ENCODE measurements at places on chromosomes 4 and X. TPM values are rescaled to one million over a fixed set of nuclear protein-coding genes. Genes with fewer than 3 reads are reported as not detected.

The GUCY1A1 gene
- 0.77 TPM for total RNA-seq

The DUX4 gene
- not detected for total RNA-seq

The XAGE2 gene
- total RNA-seq = not detected

The RRH gene
- total RNA-seq = 0.49 TPM

The DOK7 gene
- not detected for total RNA-seq

The TLR10 gene
- total RNA-seq = 1.00 TPM

The REELD1 gene
- total RNA-seq = not detected

The SCML2 gene
- 1.8 TPM for total RNA-seq

The TMPRSS11D gene
- total RNA-seq = not detected

Measured in naive thymus-derived CD4-positive, alpha-beta T cell (primary cell).